ENCODE measurements at places on chromosomes 4 and X. TPM values are rescaled to one million over a fixed set of nuclear protein-coding genes. Genes with fewer than 3 reads are reported as not detected.
A peak's percentile ranks its signal among the peaks of the same experiment; 100 is the strongest.

TMA16 gene
- total RNA-seq: 11.2 TPM

CFAP99 gene
- not detected for total RNA-seq

FABP2 gene
- not detected for total RNA-seq

DNA sequence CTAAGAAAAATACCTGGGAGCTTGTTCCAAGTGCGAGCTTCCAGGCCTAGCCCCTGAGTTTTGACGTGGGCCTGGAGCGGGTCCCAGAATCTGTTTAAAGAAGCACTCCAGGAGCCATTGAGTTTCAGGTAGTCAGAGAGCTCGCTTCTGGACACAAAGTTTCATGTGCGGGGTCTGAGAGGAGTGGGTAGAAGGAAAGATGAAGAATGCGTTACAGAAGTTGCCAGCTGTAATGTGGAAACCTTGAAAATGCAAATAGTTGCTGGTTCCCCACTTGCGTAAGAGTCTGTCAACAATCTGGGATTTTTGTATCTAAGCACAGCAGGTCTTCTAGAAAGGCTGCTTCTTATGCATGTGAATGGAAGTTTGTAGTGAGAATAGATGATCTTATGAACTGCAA lies 77.5 kb upstream of the CLCN4 start:
- DNase-seq: no peak
- no peak overlapping the region for H3K27ac ChIP-seq
- no peaks in the 10 kb centered on the region for H3K27me3 ChIP-seq
- H3K4me1 ChIP-seq: no peaks in the 10 kb centered on the region

GRCh38 chrX:146141221-146141620 lies 323.6 kb downstream of the SLITRK2 start:
- H3K36me3 ChIP-seq: no peaks in the 10 kb centered on the region
- no peak for DNase-seq
- no peak overlapping the region for H3K4me3 ChIP-seq
- H3K4me1 ChIP-seq: no peaks in the 10 kb centered on the region

DNA sequence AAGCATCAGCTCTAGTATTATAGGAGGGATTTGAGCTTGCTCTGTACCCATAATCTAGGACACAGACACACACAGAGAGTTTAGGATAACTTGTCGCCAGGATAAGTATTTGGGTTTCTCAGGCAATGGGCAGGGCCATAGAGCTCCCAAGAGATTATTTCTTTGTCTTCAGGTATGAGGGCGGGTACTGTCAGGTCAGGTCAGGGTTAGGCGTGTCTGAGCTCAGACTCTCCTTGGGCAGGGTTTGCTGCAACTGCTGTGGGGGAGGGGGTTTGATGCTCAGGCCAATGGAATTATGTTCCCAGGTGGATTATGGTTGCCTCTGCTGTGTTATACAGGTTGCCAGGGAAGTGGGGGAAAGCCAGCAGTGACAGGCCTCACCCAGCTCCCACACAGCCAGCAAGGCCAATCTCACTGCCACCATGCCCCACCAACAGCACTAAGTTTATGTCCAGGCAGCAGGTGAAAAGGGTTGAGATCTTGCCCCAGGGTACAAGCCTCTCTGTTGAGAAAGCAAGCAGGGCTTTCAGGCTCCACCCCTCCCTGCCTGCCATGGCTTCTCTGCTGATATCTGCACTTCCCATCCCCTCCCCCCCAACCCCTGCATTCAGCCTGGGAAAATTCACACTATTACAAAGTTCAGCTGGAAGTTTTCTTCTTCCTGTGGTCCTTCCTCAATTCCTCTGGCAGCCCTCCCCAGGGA lies 101.3 kb downstream of the RRAGB start:
- H3K27me3 ChIP-seq: no peaks in the 10 kb centered on the region
- no peaks in the 10 kb centered on the region for H3K4me1 ChIP-seq
- no peaks in the 10 kb centered on the region for H3K36me3 ChIP-seq
- no peak for DNase-seq

GRCh38 chr4:164439037-164439436 lies 314.9 kb upstream of the SMIM31 start:
- no peaks in the 10 kb centered on the region for H3K36me3 ChIP-seq
- no peaks in the 10 kb centered on the region for H3K4me1 ChIP-seq
- no peaks in the 10 kb centered on the region for H3K27me3 ChIP-seq
- no peak for DNase-seq
- H3K4me3 ChIP-seq: no peak overlapping the region

BTK gene
- 1.3 TPM for total RNA-seq

PDE6B gene
- total RNA-seq: 1.2 TPM

SSX2B gene
- total RNA-seq: not detected

- H3K27ac ChIP-seq: peak within 1 kb of the TSS; percentile 75
- peak; percentile 80 for DNase-seq
- no peaks in the 10 kb centered on the region for H3K4me1 ChIP-seq
- no peaks in the 10 kb centered on the region for H3K36me3 ChIP-seq
- H3K27me3 ChIP-seq: no peaks in the 10 kb centered on the region
These were observed at the start of gene MBTPS2 for GRCh38 chrX:21839334-21840192. TSS of gene MBTPS2 (plus strand) at chrX:21839617. CDS start at chrX:21839735, 118 bp downstream.

MID1 gene
- total RNA-seq: 9.1 TPM

- H3K4me3 ChIP-seq: no peak overlapping the region
- H3K36me3 ChIP-seq: no peaks in the 10 kb centered on the region
- H3K27ac ChIP-seq: no peak overlapping the region
These were observed 4.8 kb upstream of the IQSEC2 start for GRCh38 chrX:53286171-53286570.

- H3K36me3 ChIP-seq: no peaks in the 10 kb centered on the region
- DNase-seq: no peak
- H3K27me3 ChIP-seq: no peaks in the 10 kb centered on the region
- no peaks in the 10 kb centered on the region for H3K4me1 ChIP-seq
These were observed 115.5 kb downstream of the FNIP2 start for GRCh38 chr4:158884280-158884679.

DNA sequence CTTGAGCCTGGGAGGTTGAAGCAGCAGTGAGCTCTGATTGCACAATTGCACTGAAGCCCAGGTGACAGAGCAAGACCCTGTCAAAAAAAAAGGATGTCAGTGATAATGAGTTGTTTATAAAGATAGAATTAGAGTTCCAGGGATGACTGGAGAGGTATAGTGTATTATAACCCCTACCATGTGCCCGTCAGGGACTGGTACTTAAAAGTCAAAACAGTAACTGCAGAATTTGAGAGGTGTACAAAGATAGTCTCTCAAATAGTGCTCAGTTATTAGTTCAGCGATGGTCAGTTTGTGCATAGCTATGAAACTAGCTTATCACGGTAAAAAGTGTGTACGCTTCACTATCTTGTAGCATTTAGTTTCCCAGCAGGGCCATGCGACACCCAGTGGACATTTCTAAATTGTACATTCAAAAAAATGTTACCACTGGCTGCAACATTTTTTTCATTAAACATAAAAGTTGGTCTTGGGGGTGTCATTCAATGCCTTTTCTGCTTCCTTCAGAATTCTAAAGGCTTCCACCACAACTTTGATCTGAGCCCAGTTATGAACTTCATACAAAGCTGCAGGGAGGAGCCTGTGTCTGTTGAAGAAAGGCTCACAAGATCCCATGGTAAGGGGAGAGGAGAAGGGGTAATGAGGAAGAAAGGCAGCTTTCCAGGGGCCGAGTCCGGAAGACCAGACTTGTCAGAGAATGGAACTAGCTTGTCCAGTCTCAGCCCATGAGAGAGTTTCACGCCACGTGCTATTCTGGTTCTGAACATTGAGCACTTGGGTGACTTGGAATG lies 9.2 kb upstream of the GYG2 start:
- H3K4me3 ChIP-seq: no peak overlapping the region
- H3K36me3 ChIP-seq: no peaks in the 10 kb centered on the region
- no peak overlapping the region for H3K27ac ChIP-seq
- no peaks in the 10 kb centered on the region for H3K4me1 ChIP-seq
- no peak for DNase-seq

GRCh38 chr4:119329835-119330620 lies 8.1 kb upstream of the FABP2 start:
- no peak for DNase-seq
- no peak overlapping the region for H3K27ac ChIP-seq
- no peaks in the 10 kb centered on the region for H3K27me3 ChIP-seq
- H3K4me3 ChIP-seq: no peak overlapping the region

FGFBP1 gene
- total RNA-seq: not detected

SRPK3 gene
- total RNA-seq: 0.76 TPM

- H3K27ac ChIP-seq: no peak overlapping the region
- no peak overlapping the region for H3K4me3 ChIP-seq
- no peak for DNase-seq
- no peaks in the 10 kb centered on the region for H3K36me3 ChIP-seq
- H3K27me3 ChIP-seq: no peaks in the 10 kb centered on the region
These were observed 395.0 kb downstream of the DTHD1 start for GRCh38 chr4:36676139-36677050.

RS1 gene
- total RNA-seq: not detected

INPP4B gene
- 35.9 TPM for total RNA-seq

DNA sequence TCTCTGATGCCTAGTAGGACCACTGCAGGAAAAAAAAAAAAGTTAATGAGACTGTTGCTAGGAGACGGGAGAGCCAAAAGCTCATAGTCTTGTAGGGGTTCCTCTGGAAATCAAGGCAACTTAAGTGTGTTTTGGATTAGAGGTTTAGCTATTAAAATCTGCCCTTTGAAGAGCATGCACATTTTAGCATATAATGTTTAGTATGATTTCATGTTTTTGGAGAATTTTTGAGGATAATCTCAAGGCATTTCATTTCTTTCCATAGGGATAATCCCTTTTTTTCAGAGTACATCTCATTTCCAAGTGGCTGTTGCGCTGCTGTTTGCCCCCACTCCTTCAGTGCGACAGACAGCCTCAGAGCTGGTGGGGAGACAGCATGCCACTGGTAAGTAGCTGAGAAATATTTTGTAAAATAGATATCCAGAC lies at the start of gene LINC00632:
Gene LINC00632 (plus strand): TSS at position 339 of the 426 bp plus-strand sequence.
- no peaks in the 10 kb centered on the region for H3K4me1 ChIP-seq
- H3K27ac ChIP-seq: no peak within 1 kb of the TSS
- DNase-seq: no peak
- peaks cover 3% of the 10 kb centered on the region for H3K27me3 ChIP-seq
- no peak within 1 kb of the TSS for H3K4me3 ChIP-seq
- no peaks in the 10 kb centered on the region for H3K36me3 ChIP-seq

- H3K36me3 ChIP-seq: no peaks in the 10 kb centered on the region
- no peak overlapping the region for H3K4me3 ChIP-seq
- DNase-seq: no peak
- no peaks in the 10 kb centered on the region for H3K4me1 ChIP-seq
- H3K27ac ChIP-seq: no peak overlapping the region
These were observed 35.4 kb downstream of the TBC1D14 start for GRCh38 chr4:6945052-6945409.

ASMT gene
- total RNA-seq: 2.6 TPM

DNA sequence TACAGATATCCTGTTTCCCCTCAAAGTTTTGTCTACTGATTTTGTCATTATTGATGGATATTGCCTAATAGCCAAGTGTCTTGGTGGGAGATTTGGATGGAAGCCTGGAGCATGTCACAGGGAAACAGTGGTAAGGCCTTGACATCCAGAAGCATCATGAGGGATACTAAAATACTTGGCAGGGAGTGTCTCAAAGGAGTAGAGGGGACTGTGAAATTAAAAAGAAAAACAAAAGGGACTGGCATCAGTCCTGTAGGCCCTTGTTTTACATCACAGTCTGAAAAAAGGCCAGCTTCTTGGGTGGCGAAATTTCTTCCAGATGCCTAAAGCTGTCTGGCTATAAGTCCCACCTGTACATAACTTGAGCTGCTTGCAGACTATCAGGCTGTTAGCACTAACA lies 83.8 kb downstream of the GUCY2F start:
- H3K4me1 ChIP-seq: no peaks in the 10 kb centered on the region
- H3K27me3 ChIP-seq: no peaks in the 10 kb centered on the region
- H3K36me3 ChIP-seq: no peaks in the 10 kb centered on the region
- DNase-seq: no peak

GRCh38 chr4:118968005-118968404 lies 79.4 kb downstream of the SYNPO2 start:
- H3K27ac ChIP-seq: peak overlapping the region; percentile 88
- peaks cover 14% of the 10 kb centered on the region for H3K4me1 ChIP-seq
- no peaks in the 10 kb centered on the region for H3K27me3 ChIP-seq

- H3K27ac ChIP-seq: no peak overlapping the region
- no peak for DNase-seq
- no peaks in the 10 kb centered on the region for H3K27me3 ChIP-seq
- no peak overlapping the region for H3K4me3 ChIP-seq
These were observed 402.0 kb downstream of the HNRNPD start for GRCh38 chr4:81971637-81972381.

- no peak for DNase-seq
- H3K27ac ChIP-seq: no peak overlapping the region
- H3K4me3 ChIP-seq: no peak overlapping the region
- no peaks in the 10 kb centered on the region for H3K4me1 ChIP-seq
- H3K27me3 ChIP-seq: no peaks in the 10 kb centered on the region
- H3K36me3 ChIP-seq: no peaks in the 10 kb centered on the region
These were observed 271.8 kb downstream of the PPP3CA start for GRCh38 chr4:101075536-101075935.

GSX2 gene
- not detected for total RNA-seq

DNA sequence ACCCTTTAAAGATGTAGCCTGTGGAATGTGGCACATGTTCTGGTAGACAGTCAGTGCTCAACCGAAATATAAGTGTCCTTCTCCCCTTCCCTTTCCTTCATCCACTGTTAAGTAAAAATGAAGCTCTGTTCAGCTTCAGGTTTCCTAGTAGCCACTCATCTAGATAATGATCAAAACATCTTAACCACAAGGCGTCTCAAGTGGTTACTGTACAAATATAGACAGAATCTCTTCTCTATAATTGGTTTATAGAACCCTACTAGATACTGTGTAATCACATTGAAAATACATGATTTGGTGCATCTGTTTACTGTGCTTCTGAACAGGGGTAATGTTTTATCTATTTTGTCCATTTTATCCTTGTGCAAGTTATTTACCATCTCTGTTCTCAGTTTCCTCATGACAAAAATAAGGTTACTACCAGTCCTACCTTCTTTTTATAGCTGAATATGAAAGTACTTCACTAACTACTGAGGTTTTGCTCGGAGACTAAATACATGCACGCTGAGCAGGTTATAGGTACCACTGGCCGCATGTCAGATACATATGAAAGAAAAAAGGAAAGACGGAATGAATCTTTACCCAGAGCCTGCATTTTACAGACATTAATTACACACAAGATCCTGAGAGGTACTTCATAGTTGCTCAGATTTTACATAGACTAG lies 20.3 kb upstream of the SLC25A4 start:
- no peaks in the 10 kb centered on the region for H3K36me3 ChIP-seq
- H3K27me3 ChIP-seq: no peaks in the 10 kb centered on the region
- no peak for DNase-seq
- no peak overlapping the region for H3K4me3 ChIP-seq
- no peaks in the 10 kb centered on the region for H3K4me1 ChIP-seq

- H3K27me3 ChIP-seq: no peaks in the 10 kb centered on the region
- H3K27ac ChIP-seq: no peak overlapping the region
- H3K4me3 ChIP-seq: no peak overlapping the region
- H3K4me1 ChIP-seq: no peaks in the 10 kb centered on the region
These were observed 159.0 kb downstream of the DCLK2 start for GRCh38 chr4:150237110-150237872.

BEND4 gene
- 13.8 TPM for total RNA-seq

GRCh38 chrX:82534086-82534597 lies 973.9 kb upstream of the POU3F4 start:
- no peak overlapping the region for H3K4me3 ChIP-seq
- no peaks in the 10 kb centered on the region for H3K4me1 ChIP-seq
- DNase-seq: no peak
- H3K27ac ChIP-seq: no peak overlapping the region

RAB40AL gene
- total RNA-seq: not detected

GRCh38 chrX:54808109-54808604 lies 612 bp downstream of the MAGED2 start:
- H3K4me1 ChIP-seq: no peaks in the 10 kb centered on the region
- DNase-seq: peak; percentile 80
- no peaks in the 10 kb centered on the region for H3K36me3 ChIP-seq
- peak overlapping the region; percentile 74 for H3K4me3 ChIP-seq
- H3K27me3 ChIP-seq: no peaks in the 10 kb centered on the region

- H3K27me3 ChIP-seq: no peaks in the 10 kb centered on the region
- H3K27ac ChIP-seq: peak overlapping the region; percentile 92
- H3K4me1 ChIP-seq: peaks cover under 1% of the 10 kb centered on the region
- H3K4me3 ChIP-seq: no peak overlapping the region
These were observed 145.7 kb downstream of the PALLD start for GRCh38 chr4:168642591-168642990.
